ENCODE measurements at places on chromosomes 12 and 14.

DNA sequence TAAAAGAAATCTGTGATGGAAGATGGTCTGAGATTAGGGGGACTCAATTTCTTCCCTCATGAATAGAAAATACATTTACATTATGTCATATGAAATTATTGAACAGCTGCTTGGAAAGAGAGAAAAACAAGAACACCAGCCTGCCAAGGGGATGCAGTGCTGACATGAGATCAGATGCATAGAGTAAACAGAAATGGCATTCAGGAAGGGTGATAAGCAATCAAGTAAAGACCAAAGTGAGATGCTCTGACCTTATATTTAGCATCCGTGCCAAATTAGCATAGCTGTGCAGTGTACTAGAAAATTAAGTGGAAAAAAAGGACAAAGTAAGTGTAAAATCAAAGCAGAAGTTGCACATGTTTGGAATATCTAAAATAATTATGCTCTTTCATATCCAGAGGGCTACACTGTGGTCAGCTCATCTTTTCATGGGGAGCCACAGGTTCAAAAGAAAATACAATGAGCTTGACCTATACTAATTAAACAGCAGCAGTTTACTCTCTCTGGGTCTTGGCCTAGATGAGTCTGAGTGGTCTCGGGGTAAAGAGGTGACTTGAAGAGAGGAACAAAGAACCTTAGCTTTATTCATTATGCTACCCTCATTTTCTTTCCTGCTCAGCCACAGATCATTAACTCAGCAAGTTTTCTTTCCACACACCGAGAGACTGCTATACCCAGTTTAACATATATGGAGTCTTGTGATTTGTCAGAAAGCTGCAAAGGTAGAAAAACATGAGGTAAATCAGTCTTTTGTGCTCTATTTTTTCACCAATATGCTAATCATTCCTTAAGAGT, 359.4 kb upstream of the FOXG1 start:
- DNase-seq: no peak

- DNase-seq: no peak
Measured at GRCh38 chr12:105113094-105113493, 5.6 kb downstream of the WASHC4 start.

- no peak for DNase-seq
Measured at GRCh38 chr12:54294152-54294952, 6.5 kb downstream of the NFE2 start.

- DNase-seq: no peak
Measured at GRCh38 chr14:80304125-80304766, 92.9 kb upstream of the DIO2 start.

- DNase-seq: no peak
Measured at GRCh38 chr12:76915361-76916169, 36.7 kb upstream of the CSRP2 start.

GRCh38 chr12:51823875-51824565, 24.5 kb downstream of the FIGNL2 start:
- no peak for DNase-seq

- no peak for DNase-seq
Measured at GRCh38 chr14:23702656-23703426, 66.7 kb downstream of the DHRS2 start.

DNA sequence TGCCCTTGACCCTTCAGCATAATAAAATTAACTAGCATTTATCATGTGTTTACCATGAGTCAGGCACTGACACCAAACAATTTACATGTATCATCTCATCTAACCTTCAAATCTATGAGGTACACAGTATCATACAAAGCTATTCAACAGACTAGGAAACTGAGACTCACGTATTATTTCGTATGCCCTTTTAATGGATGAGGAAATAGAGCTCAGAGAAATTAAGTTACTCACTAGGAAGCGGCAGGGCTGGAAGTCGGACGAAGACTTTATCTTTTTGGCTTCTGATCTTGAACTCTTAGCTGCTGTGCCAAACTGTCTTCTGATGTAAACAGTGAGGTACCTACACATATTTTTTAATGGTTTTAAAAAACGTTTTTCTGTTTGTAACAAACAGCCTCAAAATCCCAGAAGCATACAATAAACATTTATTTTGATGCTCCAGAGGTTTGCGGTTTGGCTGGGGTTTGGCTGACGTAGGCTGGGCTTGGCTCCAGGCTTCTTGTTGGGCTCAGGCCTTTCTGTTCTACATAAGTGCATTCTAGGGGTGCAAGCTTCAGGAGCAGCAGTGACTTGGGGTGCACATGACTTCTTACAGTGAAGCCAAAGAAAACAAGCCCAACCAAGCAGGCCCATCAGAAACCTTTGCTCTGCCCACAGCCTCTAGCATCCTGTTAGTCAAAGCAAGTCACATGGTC, 184.7 kb downstream of the TBX5 start:
- DNase-seq: no peak

- DNase-seq: no peak
Measured at GRCh38 chr14:84080944-84081343, 1449.0 kb upstream of the FLRT2 start.

- no peak for DNase-seq
Measured at GRCh38 chr12:74426091-74426490, 111.5 kb upstream of the ATXN7L3B start.

- no peak for DNase-seq
Measured at GRCh38 chr12:59603754-59604153, 7.9 kb downstream of the SLC16A7 start.

DNA sequence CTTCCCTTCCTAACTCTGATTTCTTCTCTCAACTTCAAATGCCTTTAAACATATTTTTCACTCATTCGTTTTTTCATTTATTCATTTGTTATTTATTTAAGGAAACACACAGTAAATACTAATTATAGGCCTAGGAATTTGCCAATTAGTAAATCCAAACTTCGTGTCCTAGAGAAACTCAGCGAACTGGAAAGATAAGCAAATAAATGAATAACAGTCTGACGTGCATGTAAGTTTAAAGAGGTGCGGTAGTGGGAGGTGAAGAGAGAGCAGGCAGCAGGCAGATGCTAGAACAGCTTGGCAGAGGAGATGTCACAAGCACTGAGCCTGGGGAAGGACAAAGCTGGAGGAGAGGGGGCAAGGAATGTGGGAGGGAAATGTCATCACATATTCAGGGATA, 228.2 kb downstream of the DPY19L2 start:
- no peak for DNase-seq

GRCh38 chr14:75504411-75504810, 17.9 kb upstream of the BATF start:
- no peak for DNase-seq

GRCh38 chr14:100289916-100290606, 16.2 kb downstream of the SLC25A29 start:
- no peak for DNase-seq

GRCh38 chr12:85516667-85517325, 236.8 kb downstream of the ALX1 start:
- no peak for DNase-seq

DNA sequence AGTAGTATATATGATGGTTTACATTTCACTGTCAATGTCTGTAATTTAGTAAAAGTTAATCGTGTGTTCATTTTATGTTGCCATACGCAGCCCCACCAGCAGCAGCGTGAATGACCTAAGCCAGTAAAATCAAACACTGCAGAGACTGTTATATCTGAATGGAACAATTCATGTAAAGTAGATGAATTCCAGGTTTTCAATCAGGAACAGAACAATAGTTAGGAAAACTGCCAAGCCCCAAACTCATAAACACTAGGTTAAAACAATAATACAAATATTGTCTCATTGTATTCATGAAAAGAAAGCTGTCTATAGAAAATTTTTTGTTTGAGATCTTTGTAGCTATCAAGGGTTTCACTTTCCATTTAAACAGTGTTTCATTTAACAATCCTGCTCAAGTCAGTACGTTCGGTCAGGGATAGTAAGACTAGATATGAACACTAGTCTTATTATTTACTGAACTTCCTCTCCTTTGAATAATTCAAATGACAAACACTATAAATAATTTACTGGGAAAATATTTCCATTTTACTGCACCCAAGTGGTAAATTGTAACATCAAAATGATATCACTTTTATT, 256.8 kb upstream of the FLRT2 start:
- DNase-seq: no peak

DNA sequence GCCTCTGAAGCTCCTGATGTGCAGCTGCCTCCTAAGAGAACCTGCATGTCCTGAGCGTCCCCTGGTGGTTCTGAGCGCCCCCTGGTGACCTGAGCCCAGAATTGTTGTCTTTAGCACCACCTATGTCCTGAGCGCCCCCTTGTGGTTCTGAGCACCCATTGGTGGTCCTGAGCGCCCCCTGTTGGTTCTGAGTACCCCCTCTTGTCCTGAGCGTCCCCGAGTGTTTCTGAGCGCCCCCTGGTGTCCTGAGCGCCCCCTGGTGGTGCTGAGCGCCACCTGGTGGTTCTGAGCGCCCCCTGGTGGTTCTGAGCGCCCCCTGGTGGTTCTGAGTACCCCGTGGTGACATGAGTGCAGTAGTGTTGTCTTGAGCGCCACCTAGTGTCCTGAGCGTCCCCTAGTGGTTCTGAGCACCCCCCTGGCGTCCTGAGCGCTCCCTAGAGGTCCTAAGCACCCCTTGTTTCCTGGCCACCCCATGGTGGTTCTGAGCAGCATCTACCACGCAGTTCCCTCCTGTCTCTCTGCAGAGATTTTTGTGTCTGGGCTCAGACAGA, 782.5 kb downstream of the TMEM121 start:
- DNase-seq: no peak

DNA sequence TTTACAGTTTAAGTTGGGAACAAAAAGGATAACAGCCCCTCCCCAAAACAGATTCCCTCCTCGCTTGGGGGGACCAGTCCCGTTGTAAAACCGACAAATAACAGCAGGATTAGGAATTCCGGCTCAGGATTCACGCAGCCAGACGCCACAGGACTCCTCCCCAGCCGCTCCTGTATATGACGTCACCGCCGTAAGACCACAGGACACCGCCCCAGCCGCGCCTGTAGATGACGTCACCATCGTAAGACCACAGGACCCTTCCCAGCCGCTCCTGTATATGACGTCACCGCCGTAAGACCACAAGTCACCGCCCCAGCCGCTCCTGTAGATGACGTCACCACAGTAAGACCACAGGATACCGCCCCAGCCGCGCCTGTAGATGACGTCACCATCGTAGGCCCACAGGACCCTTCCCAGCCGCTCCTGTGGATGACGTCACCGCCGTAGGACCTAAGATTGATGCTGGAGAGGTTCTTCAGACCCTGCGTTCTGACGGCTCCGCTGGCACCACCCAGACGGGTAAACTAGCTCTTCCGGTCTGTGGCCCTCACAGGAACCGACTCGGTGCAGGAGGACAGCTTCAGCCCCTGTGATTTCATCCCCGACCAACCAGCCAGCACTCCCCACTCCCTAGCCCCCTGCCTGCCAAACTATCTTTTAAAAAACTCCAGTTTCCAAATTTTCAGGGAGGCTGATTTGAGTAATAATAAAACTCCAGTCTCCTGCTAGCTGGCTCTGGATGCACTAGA, 43.9 kb upstream of the FBRSL1 start:
- no peak for DNase-seq

- DNase-seq: peak; percentile 62
Measured at GRCh38 chr14:26525085-26525484, 72.7 kb downstream of the NOVA1 start.

DNA sequence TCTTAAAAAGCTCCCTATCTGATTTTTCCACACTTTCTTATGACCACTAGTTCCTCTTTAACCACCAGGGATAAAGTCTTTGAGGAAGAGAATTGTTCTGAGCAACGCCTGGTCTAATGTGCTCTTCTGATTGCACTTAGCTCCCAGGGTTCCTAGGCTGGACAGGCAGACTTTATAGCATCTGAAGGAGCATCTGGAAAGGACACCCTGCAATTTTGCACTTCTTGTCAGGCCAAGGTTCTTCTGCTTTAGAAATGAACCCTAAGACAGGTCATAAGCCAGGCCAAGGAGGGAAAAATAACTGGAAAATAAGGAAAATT, 126.3 kb downstream of the KTN1 start:
- DNase-seq: no peak

- DNase-seq: no peak
Measured at GRCh38 chr14:74401504-74402241, 24.3 kb downstream of the SYNDIG1L start.

DNA sequence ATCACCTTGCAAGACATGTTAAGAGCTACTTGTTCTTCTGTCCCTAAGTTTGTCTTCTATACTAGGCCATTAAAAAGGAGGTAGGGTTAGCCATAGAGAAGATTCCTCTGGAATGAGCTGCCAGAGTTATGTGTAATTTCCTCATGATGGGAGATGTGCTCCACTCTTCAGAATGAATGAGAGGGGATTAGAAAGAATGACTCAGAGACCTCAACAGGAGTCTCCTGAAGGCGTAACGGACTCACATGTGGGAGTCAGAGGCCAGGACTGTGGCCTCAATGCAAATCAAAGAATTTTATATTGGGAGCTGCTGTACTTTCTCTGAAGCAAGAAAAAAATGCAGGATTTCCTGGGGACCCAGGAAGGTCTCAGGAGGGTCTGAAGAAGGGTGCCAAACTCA, 87.8 kb upstream of the ATXN7L3B start:
- DNase-seq: no peak

GRCh38 chr14:77991128-77991772, 178.9 kb upstream of the NRXN3 start:
- no peak for DNase-seq

- no peak for DNase-seq
Measured at GRCh38 chr12:56628671-56629458, 1.3 kb downstream of the BAZ2A start.

GRCh38 chr12:76337583-76337982, 10.6 kb downstream of the BBS10 start:
- no peak for DNase-seq

GRCh38 chr12:47938594-47938993, 24.8 kb upstream of the TMEM106C start:
- DNase-seq: no peak

GRCh38 chr12:46571608-46572007, 199.0 kb upstream of the SLC38A2 start:
- no peak for DNase-seq

DNA sequence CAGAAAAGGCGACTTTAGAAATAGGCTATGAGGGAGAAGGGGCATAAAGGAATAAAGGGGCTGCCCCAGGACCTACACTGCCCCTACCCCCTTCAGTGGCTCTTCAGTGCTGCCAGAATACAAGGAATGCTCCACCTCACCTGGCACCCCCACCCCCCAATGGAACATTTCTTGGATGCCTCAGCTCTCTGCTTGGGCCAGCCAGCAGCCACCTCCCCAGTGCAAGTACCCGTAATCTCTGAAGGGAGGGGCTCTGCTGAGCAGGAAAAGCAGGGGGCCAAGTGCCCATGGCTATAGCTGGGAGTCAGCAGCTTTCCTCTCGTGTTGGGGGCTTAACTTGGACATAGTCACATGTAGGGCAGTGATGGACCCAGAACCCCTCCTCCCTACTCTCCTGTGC, 33.3 kb downstream of the BAZ2A start:
- DNase-seq: no peak

Data from forelimb muscle (tissue), 1 donor.